CD4-positive, alpha-beta T cell treated with Interleukin-15 for 4 hours (primary cell): ENCODE measurements at places on chromosomes 11 and 22.

DNA sequence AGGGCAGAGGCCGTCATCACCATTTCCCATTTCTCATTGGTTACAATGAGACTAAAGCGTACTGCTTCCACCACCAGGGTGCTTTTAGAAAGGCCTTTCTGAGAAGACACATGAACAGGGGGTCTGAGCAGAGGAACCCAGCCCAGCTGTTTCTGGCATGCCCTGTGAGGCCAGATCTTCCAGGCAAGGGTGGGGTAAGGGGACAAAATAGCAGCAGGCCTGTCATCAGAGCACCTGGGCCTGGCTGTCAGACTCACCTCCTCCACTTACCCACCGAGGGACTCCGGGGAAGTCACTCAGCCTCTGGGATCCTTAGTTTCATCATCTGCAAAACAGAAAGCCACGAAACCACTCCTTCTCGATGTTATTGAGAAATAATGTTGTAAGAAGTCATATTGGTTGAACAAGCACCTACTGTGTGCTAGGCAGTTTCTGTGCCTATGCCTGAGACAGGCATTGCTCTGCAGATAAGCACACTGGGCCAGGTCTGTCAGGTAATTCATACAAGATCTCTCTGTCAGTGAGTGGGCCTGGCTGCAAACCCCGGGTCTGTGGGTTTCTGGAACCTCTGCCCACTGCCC, 8.8 kb upstream of the WNT11 start:
- DNase-seq: no peak

DNA sequence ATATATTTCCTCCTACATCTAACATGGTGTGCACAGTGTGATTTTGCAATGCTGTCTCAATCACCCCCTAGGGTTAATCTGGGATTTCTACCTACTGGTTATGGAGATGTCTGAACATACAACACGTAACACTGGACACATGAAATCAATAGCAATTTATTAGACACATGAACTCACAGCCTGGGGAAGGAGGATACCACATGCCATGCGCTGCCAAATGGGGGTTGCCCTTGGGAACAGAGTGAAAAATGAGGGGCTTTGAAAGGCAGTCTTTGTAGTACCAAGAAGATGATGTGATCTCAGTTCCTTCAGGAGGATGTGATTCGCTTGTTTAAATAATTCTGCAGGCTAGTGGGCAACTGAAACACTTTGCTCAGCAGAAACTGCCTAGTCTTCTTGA, 253.6 kb upstream of the LRRC4C start:
- DNase-seq: no peak

- DNase-seq: no peak
These were observed 1.5 kb downstream of the MISFA start for GRCh38 chr11:18600915-18601569.

- no peak for DNase-seq
These were observed 15.0 kb downstream of the CRTAM start for GRCh38 chr11:122853261-122853660.

DNA sequence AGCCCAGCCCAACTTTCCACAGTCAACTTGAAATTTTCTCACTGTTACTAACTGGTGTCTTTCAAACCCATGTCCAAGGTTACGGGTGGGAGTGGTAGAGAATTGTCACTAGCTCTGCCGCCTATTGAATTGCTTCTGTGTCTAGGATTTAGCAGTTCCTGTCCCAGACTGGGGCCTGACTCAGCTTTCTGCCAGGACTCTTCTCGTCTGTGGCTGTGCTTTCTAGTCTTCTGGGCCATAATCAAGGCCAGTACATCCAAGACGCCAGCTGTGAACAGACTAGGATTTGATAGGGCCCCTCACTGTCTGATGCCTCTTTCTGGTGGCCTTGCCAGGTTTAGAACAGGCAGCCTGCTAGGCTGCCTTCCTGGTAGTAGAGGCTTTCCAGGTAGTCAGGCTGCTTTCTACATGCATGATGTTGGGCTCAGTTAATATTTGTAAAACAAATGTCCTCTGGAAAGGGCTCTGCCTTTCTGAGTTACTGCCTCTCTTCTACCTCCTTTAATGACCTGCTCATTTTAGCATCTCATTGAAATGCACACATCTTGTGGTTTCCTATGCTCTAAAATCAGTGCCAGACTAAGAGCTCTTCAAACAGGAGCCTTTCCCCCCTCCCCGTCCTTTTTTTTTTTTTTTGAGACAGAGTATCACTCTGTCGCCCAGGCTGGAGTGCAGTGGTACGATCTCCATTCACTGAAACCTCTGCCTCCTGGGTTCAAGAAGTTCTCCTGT, 13.1 kb upstream of the HIKESHI start:
- no peak for DNase-seq

- DNase-seq: no peak
These were observed 1281.0 kb downstream of the LRRC4C start for GRCh38 chr11:40178470-40178869.

DNA sequence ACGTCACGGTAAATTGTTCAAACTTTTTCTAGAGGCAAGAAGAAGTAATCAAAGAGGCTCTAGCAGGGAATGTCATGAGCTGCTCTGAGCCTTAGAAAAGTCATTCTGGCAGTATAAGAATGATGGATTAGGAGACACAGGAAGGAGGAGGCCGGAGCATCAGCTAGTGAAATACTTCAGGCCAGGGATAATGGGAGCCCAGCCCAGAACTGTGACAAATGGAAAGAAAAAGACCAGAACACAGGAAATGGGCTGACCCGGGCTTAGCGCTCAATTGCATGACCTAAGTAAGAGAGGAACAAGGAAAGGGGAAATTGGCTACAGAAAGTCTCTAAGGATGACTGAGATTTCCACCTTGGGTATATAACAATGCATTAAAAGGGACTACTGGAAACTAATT, 108.6 kb downstream of the LARGE1 start:
- DNase-seq: no peak

DNA sequence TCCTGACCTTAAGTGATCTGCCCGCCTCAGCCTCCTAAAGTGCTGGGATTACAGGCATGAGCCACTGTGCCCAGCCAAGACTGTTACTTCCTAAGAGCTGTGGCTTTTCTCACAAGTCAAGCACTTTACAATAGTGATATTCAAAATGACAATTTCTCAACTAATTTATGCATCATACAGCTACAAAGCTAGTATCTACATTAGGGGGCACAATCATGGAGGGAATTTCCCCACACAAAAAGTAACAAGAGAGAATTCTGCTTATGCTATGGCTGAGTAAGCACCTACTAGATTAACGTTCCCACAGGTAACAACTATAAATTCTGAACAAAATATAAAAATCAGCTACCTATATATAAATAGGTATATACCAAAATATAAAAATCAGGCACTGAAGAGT, 72.7 kb downstream of the SBF2 start:
- DNase-seq: no peak

DNA sequence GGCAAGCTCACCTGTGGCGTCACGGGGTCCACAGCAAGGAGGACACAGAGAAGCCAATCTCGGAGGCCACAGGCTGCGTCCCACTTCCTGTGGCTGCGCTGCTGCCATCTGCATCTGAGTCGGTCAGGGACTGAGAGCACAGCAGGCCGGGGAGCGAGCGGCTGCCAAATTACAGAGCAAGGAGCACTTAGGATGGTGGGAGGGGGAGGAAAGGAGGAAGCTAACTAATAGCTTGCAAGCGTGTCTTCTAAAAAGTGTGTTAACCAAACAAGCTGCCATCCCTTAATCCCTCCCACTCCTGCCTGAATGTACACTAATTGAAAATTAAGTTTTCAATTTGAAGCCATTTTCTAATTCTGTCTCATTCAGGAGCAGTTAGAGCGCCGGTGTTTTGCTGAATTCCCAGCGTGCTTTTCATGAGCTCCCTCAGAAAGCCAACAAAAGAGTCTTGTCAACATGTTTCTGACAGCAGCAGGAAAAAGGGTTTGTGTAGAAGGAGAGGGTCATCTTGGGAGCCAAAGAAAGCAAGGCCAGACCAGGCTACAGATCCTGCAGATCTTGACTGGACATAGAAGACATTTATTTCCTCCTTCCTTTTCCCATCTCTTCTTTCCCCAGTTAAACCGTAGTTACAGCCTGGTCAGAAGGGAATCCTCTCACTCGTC, 42.4 kb upstream of the API5 start:
- DNase-seq: no peak

GRCh38 chr11:123181767-123182500, 13.1 kb downstream of the CLMP start:
- no peak for DNase-seq
